DMS 273 treated with DMSO at 0.1 percent for 48 hours (cell line): ENCODE measurements at places on chromosomes 12 and 14.

DNA sequence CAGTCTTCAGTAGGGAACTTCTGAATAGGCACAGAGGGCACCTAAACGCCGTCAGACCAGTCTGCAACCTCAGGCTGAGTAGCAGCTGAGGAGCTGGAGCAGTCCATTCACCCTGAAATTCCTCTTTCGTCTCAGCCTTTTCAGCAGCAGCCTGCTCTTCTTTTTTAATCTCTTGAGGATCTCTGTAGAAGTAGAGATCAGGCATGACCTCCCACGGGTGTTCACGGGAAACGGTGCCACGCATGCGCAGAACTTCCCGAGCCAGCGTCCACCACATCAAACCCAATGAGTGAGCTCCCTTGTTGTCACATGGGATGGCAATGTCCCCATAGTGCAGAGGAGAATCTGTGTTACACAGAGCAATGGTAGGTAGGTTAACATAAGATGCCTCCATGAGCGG lies 11.1 kb upstream of the MARK3 start:
- no peak for DNase-seq

- DNase-seq = no peak
Measured at GRCh38 chr14:100142073-100143040, 17.1 kb downstream of the DEGS2 start.

GRCh38 chr14:27186048-27186447 lies 588.2 kb upstream of the NOVA1 start:
- DNase-seq = no peak

GRCh38 chr12:58502226-58502625 lies 418.1 kb downstream of the LRIG3 start:
- peak; percentile 50 for DNase-seq

GRCh38 chr12:75964150-75964549 lies 67.4 kb downstream of the PHLDA1 start:
- DNase-seq = no peak

DNA sequence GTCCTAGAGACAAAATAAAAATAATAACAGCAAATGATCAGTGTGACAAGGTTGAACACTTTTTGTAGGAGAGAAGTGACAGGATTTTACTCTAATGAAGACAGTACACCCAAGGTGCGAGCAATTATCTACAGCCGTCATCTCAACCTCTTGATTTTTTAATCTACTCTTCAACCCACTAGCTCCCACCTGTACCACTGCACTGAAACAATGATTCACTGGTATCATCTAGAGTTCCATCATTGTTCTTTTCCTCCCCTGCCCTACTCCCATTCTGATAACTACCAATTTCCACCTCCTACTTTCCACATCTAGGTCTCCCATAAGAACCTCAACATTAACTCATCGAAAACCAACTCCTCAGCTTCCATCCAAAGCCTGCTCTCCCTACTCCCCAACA lies 99.8 kb downstream of the PPP2R5E start:
- DNase-seq = no peak

DNA sequence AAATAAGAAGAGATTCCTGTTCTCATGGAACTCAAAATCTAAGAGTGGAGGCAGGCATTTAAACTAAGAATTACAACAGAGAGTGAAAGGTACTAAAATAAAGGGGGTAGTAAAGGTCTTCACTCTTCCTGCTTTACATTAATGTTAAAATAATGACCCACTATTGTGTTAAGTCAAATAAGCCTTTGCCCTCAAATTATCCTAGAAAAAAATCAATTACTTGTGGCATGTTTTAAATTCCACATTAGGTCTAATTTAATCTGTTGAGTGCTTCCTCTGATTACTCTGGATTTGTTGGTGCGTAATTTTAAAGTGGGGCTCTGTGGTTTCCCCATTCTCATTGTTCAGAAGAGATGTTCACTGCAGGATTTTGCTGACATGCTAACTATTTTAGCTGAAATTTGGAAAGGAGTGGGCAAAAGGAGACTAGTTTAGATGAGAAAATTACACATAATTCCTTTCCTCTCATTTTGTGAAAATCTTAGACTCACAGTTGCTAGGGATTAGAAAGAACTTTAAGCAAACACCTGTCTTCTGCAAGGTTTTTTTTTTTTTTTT lies 35.5 kb downstream of the BTG1 start:
- DNase-seq = no peak

DNA sequence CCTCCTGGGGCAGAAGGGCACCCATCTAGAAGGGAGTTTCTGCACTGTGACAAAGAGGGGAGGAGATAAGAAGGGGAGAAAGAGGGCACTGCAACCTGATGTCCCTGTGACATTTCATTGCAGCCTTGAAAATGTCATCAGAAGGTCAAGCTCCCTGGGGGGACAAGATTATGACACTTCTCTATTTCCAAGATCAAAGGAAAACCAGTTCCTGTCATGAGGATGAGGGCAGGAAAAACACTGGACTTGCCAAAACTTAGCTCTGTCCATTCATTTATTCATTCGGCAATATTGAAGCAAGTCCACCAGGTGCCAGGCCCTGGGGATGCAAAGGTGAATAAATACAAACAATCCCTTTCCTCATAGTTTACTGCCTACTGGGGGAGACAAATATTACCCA lies 138.4 kb upstream of the CDKN3 start:
- no peak for DNase-seq

GRCh38 chr14:24037658-24038037 lies 14.2 kb upstream of the CARMIL3 start:
- DNase-seq = no peak

- DNase-seq = no peak
Measured at GRCh38 chr12:82523996-82524395, 162.7 kb upstream of the TMTC2 start.

- DNase-seq = no peak
Measured at GRCh38 chr14:23661542-23661941, 25.4 kb downstream of the DHRS2 start.
